ENCODE measurements at places on chromosomes 7 and 10. TPM values are rescaled to one million over a fixed set of nuclear protein-coding genes. Genes with fewer than 3 reads are reported as not detected.

KCNIP2 gene
- 2.7 TPM for total RNA-seq

ZDHHC16 gene
- 35.8 TPM for total RNA-seq

AGBL3 gene
- total RNA-seq, result 2.2 TPM

VAX1 gene
- not detected for total RNA-seq

MBLAC1 gene
- 4.3 TPM for total RNA-seq

CALML5 gene
- not detected for total RNA-seq

MAT1A gene
- not detected for total RNA-seq

FAM180A gene
- not detected for total RNA-seq

TRPV5 gene
- not detected for total RNA-seq

DEPP1 gene
- total RNA-seq, result not detected

RADIL gene
- total RNA-seq, result 0.50 TPM

NRCAM gene
- total RNA-seq, result 0.05 TPM

TUBB8 gene
- not detected for total RNA-seq

TSPAN15 gene
- 4.7 TPM for total RNA-seq

NACAD gene
- 0.05 TPM for total RNA-seq

IFT22 gene
- total RNA-seq, result 11.1 TPM

KIAA1549 gene
- 1.2 TPM for total RNA-seq

PRKCQ gene
- 60.9 TPM for total RNA-seq

LDB3 gene
- not detected for total RNA-seq

CFAP43 gene
- total RNA-seq, result 0.18 TPM

AKR1B15 gene
- not detected for total RNA-seq

ASB10 gene
- not detected for total RNA-seq

CPVL gene
- total RNA-seq, result not detected

CADPS2 gene
- not detected for total RNA-seq

CYP2W1 gene
- not detected for total RNA-seq

COL26A1 gene
- total RNA-seq, result not detected

SYCE1 gene
- total RNA-seq, result not detected

TRIM50 gene
- total RNA-seq, result not detected

AASS gene
- total RNA-seq, result 0.26 TPM

SSC4D gene
- total RNA-seq, result not detected

PLA2G12B gene
- not detected for total RNA-seq

INMT gene
- total RNA-seq, result not detected

PLEKHS1 gene
- not detected for total RNA-seq

IDI2 gene
- total RNA-seq, result not detected

RAMP3 gene
- not detected for total RNA-seq

GIMAP4 gene
- total RNA-seq, result 186 TPM

PNLIPRP3 gene
- total RNA-seq, result not detected

All from activated CD8-positive, alpha-beta T cell treated with anti-CD3 and anti-CD28 coated beads, Interleukin-2, amount 10 ng/mL, durations not matched to agents 7 days and 5 days (primary cell).